Activated CD8-positive, alpha-beta T cell treated with anti-CD3 and anti-CD28 coated beads for 36 hours (primary cell): ENCODE measurements at places on chromosomes 5 and 9.

DNA sequence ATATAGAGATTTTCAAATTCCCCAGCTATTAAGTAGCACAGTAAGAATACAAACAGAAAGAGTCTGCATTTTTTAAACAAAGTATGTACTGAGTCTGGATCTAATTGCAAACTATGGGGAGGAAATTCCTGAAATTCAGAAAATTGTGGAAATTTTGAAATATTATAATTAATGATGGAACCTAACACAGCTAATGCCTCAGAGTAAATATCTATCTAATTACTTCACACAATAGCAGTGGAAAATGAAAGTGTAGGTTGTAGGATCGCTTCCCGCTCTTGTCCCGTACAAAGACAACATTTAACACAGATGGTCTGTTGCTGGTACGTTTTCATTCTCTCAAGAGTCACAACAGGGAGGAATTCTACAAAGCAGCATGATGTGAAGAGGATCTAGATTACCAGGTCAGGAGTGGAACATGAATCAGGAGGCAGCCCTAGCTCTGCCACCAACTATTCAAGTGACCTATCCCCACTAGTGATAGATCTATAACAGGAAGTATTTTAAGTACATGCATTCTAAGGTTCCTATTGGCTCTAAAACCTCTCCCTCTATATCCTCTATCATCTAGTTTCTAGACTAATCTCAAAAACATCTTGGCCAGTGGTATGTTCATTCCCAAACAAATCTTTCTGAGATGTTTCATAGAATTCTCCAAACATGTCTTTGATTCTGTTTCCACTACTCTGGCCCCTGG is 58.9 kb upstream of the GRAMD2B start:
- H3K36me3 ChIP-seq, result no peaks in the 10 kb centered on the region
- no peaks in the 10 kb centered on the region for H3K27me3 ChIP-seq
- no peak overlapping the region for H3K27ac ChIP-seq
- DNase-seq, result no peak

DNA sequence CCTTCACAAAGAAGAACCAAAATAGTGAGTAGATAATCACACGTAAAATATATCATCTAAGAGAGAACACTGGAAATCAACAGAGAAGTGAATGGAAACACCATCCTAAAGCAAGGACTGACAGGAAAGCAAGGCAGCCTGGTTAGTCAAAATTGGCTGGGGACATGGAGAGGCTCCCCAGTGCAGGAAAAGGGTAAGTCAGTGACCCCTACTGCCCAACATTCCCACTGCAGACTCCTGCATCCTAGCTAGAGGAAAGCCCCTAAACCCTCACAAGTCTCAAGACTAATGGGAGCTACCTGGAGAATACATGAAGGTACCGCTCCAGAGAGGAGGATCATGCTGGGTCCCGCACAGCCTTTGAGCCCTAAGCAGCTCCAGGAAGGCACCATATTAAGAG is 60.1 kb downstream of the ZDHHC21 start:
- peaks cover 3% of the 10 kb centered on the region for H3K4me1 ChIP-seq
- no peaks in the 10 kb centered on the region for H3K27me3 ChIP-seq
- no peak overlapping the region for H3K27ac ChIP-seq
- DNase-seq, result no peak
- no peak overlapping the region for H3K4me3 ChIP-seq
- H3K36me3 ChIP-seq, result peaks cover 26% of the 10 kb centered on the region

- H3K27ac ChIP-seq, result no peak overlapping the region
- no peaks in the 10 kb centered on the region for H3K4me1 ChIP-seq
- H3K4me3 ChIP-seq, result no peak overlapping the region
- H3K36me3 ChIP-seq, result no peaks in the 10 kb centered on the region
Measured at GRCh38 chr9:124320062-124320973, 62.6 kb downstream of the NEK6 start.

GRCh38 chr9:108410161-108410560 is 445.6 kb downstream of the ACTL7B start:
- H3K36me3 ChIP-seq, result no peaks in the 10 kb centered on the region
- peaks cover 3% of the 10 kb centered on the region for H3K27me3 ChIP-seq
- DNase-seq, result no peak
- H3K4me1 ChIP-seq, result no peaks in the 10 kb centered on the region
- H3K27ac ChIP-seq, result no peak overlapping the region
- H3K4me3 ChIP-seq, result no peak overlapping the region

GRCh38 chr9:115262477-115262876 is 144.5 kb upstream of the TNC start:
- H3K27ac ChIP-seq, result no peak overlapping the region
- no peak overlapping the region for H3K4me3 ChIP-seq
- H3K36me3 ChIP-seq, result no peaks in the 10 kb centered on the region
- no peaks in the 10 kb centered on the region for H3K4me1 ChIP-seq

GRCh38 chr9:98568234-98568908 is 140.4 kb downstream of the GABBR2 start:
- no peak for DNase-seq
- peaks cover 3% of the 10 kb centered on the region for H3K27me3 ChIP-seq
- no peak overlapping the region for H3K4me3 ChIP-seq
- H3K36me3 ChIP-seq, result no peaks in the 10 kb centered on the region

- no peaks in the 10 kb centered on the region for H3K4me1 ChIP-seq
- H3K27ac ChIP-seq, result no peak overlapping the region
- peaks cover 7% of the 10 kb centered on the region for H3K27me3 ChIP-seq
- H3K4me3 ChIP-seq, result no peak overlapping the region
- peak; percentile 85 for DNase-seq
Measured at GRCh38 chr5:150161242-150162141, 5.1 kb upstream of the CDX1 start.

GRCh38 chr9:130023144-130023787 is 19.7 kb downstream of the FNBP1 start:
- H3K27me3 ChIP-seq, result no peaks in the 10 kb centered on the region
- no peak for DNase-seq
- H3K4me3 ChIP-seq, result peak overlapping the region; percentile 30
- H3K27ac ChIP-seq, result peak overlapping the region; percentile 99

DNA sequence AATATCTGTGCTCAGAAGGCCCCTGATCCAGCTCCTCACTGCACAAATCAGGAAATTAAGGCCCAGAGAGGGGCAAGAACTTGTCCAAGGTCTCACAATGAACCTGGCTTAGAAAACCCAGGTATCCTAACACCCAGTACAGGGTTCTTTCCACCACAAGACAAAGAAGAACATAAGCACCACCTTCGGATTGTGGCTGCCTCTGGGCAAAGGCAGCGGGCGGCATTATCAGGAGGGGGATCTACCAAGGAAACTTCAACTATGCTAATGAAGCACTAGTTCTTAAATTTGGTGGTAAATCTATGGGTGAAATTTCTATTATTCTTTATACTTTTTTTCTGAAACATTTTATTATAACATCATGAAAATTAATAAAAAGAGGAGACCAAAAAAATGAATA is 17.9 kb downstream of the ANXA6 start:
- no peak overlapping the region for H3K4me3 ChIP-seq
- H3K27me3 ChIP-seq, result no peaks in the 10 kb centered on the region
- H3K36me3 ChIP-seq, result peaks cover 76% of the 10 kb centered on the region
- peak; percentile 34 for DNase-seq
- H3K4me1 ChIP-seq, result peaks cover 76% of the 10 kb centered on the region

DNA sequence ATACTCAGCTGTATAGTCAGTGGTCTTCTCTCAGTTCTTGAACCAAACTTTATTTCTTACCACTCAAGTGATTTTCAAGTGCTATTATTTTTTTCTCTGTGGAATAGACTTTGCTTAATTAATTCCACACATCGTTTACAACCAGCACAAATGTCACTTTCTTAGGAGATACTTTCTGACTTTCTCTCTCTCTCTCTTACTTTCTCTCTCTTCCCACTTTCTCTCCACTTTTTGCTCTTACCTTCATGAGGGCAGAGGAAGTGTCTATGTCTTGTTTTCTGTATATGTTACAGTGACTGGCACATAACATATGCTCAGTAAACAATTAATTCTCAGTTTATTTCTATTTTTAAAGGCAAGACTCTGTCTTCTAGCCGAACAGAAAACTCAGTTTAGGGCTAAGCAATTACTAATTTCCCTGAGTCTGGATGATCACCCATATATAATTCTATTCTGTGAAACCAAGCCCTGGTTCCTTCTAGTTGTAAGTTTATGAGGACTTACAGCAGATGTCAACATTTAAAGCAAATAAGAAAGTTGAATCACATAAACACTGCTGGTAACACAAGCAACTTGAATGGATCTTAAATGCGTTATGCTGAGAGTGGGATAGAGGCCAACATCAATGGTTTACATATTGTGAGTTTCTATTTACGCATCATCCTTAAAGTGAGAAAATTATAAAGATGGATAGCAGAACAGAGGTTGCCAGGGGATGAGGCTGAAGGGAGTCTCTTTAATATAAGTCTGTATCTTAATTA is 791.4 kb downstream of the MTRR start:
- no peak overlapping the region for H3K27ac ChIP-seq
- no peaks in the 10 kb centered on the region for H3K4me1 ChIP-seq
- no peak for DNase-seq
- no peaks in the 10 kb centered on the region for H3K27me3 ChIP-seq
- no peaks in the 10 kb centered on the region for H3K36me3 ChIP-seq
- H3K4me3 ChIP-seq, result no peak overlapping the region

- no peak overlapping the region for H3K27ac ChIP-seq
- H3K4me3 ChIP-seq, result no peak overlapping the region
- DNase-seq, result no peak
- no peaks in the 10 kb centered on the region for H3K36me3 ChIP-seq
Measured at GRCh38 chr5:21765406-21765805, 1087.7 kb downstream of the CDH12 start.

DNA sequence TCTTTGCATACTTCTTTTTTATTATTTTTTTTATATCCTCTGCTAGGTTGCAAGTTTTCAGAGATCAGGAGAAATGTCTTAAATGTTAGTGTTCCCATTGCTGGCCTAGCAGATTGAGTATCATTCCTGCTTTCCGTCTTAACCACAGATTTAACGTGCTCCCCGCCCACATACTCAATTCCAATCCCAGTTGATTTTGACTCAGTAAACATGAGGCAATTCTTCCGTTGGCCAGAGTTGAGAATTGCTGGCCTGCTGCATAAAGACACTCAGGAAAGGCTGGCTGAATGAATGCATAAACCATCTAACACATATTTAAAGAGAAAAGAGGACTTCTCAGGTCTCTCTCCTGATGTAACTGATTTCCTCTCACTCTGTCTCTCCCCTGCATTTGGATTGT is 46.8 kb upstream of the PLPP6 start:
- H3K36me3 ChIP-seq, result no peaks in the 10 kb centered on the region
- no peak for DNase-seq
- peaks cover 19% of the 10 kb centered on the region for H3K4me1 ChIP-seq
- no peak overlapping the region for H3K27ac ChIP-seq

DNA sequence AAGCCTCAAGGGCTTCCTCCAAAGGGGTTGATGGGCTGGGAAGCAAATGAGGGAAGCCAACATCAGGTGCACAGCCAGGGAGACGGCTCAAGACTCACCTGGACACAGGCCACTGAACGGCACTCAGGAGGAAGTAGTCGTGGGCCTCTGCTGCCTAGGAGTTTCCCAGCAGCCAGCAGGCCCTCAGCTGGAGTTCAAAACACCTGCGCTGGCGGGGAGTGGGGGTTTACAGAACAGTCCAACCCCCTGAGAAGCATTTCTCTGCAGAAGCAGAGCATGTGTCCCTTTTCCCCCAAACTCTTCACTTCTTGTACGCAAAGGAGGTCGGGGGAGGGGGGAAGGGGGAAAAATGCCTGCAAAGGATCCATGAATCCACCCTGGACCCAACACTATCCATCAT is 2.3 kb downstream of the WHRN start:
- H3K27me3 ChIP-seq, result peaks cover 12% of the 10 kb centered on the region
- peak overlapping the region; percentile 59 for H3K4me3 ChIP-seq
- H3K27ac ChIP-seq, result peak overlapping the region; percentile 67
- H3K36me3 ChIP-seq, result no peaks in the 10 kb centered on the region

DNA sequence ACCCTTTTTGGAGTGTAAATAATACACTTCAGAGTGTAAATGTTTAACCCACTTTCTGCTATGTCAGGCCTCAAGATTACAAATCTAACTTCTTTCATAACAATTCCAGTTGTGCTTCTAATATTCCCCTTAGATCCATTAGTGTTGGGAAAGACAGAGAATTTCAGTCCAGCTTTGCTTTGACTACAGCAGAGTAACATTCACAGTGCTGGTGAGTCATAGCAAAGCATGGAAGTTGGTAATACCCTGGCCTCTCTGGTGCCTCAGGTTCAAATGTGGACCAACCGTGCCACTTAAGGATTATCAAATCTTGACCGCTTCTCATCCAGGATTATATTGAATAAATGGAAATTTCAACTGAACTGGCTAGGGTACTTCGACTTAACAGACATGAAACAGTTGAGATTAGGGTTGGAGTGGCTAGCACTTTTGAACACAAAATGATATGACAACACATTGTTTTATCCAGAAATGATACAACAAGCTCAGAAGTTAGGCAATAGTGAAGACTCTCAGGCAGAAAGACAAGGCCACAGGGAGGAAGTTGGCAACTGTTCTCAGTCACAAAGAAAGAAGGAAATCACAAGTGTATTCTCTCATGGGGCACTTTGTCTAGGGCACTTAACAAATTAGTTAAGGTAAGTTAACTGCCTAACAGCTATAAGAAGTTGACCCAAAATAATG is 24.4 kb upstream of the RASA1 start:
- H3K4me1 ChIP-seq, result no peaks in the 10 kb centered on the region
- no peaks in the 10 kb centered on the region for H3K27me3 ChIP-seq
- no peak overlapping the region for H3K27ac ChIP-seq
- H3K4me3 ChIP-seq, result no peak overlapping the region
- DNase-seq, result no peak

GRCh38 chr9:73031350-73031749 is 78.5 kb upstream of the ALDH1A1 start:
- DNase-seq, result no peak
- H3K4me1 ChIP-seq, result no peaks in the 10 kb centered on the region
- H3K36me3 ChIP-seq, result no peaks in the 10 kb centered on the region
- no peak overlapping the region for H3K4me3 ChIP-seq
- H3K27me3 ChIP-seq, result no peaks in the 10 kb centered on the region

DNA sequence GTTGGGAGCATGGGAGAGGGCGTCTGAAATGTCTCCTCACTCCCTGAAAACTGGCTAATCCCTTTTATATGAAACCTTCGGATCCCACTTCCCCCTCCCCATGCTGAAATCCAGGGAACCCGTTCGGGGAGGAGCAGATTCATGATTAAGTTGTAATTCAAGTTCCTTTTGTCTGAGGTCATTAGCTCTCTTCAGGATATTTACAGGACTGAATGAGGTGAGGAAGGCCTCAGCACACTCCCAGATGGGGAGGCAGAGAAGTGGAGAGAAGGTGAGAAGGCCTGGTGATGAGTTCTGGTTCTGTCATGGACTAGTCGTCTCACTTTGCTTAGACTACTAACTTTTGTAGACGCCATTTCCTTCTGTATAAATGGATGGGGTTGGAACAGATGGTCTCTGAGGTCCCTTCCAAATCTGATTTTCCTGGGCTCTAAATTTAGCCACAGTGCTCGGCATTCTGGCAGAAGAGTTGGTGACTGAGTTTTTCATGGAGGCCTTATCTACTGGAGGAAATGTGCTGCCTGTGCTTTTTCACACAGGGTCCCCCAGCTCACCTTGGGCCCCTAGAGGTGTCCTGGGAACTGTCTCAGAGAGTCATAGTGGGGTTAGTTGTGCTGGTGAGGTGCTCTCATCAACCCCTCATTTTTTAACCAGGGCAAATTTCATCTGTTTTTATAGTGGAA is 62.3 kb downstream of the PRDM6 start:
- no peak overlapping the region for H3K27ac ChIP-seq
- H3K36me3 ChIP-seq, result no peaks in the 10 kb centered on the region
- peaks cover 2% of the 10 kb centered on the region for H3K27me3 ChIP-seq

GRCh38 chr9:27537756-27538155 is 8.1 kb upstream of the MOB3B start:
- no peak for DNase-seq
- no peaks in the 10 kb centered on the region for H3K27me3 ChIP-seq
- H3K27ac ChIP-seq, result no peak overlapping the region
- H3K4me3 ChIP-seq, result no peak overlapping the region

- H3K27ac ChIP-seq, result peak overlapping the region; percentile 98
- H3K4me1 ChIP-seq, result peaks cover 27% of the 10 kb centered on the region
- peak overlapping the region; percentile 82 for H3K4me3 ChIP-seq
- H3K27me3 ChIP-seq, result no peaks in the 10 kb centered on the region
Measured at GRCh38 chr9:128947277-128947526, 201 bp downstream of the DOLK start.
